ENCODE measurements at places on chromosomes 11 and 22.
A peak's percentile ranks its signal among the peaks of the same experiment; 100 is the strongest.

- DNase-seq = no peak
Observed at GRCh38 chr11:82765466-82766034, 31.9 kb upstream of the FAM181B start.

DNA sequence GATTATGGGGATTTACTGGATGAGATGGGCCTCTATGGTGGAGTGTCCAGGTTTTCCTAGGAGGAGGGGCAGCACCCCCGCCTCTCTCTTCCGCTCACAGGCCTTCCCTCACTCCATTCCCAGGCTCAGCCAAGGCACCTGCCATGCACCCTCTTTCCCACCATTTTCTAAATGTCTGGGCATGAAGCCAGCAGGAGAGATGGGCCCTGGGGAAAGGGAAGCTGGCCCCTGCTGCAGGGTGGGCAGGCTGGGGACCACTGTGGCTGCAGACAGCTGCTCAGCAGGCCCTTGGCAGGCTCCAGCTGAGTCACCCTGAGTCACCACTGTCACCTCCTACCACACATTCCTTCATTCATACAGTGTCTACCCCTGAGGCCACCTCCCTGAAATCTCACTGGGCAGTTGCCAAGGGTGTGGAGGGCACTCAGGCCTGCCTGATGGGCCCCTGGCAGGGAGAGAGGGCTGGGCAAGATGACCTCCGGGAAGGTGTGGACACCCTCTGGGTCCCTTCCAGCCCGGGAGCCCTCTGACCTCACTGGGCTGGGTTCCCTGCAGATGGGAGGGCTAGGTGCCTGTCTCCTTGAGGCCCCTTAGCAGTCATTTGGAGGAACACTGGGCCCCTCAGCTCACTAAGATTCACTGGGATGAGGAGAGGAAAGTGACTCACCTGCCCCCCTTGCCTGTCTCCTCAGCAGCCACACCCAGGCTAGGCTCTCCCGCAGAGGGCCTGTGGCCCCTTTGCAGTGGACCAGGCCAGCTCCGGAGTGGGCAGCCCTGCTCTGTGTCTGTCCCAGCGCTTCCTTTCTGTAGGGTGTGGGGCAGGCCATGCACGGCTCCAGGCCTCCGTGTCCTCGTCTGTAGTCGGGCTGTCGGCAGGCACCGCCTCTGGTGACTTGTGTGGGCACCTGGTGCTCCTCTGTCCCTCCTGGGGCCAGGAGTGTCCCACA is 7.8 kb downstream of the MYEOV start:
- DNase-seq = no peak

- DNase-seq = no peak
Observed at GRCh38 chr11:73344191-73344607, 32.0 kb upstream of the RELT start.

GRCh38 chr22:36384766-36385481 is 2.8 kb downstream of the MYH9 start:
- no peak for DNase-seq

DNA sequence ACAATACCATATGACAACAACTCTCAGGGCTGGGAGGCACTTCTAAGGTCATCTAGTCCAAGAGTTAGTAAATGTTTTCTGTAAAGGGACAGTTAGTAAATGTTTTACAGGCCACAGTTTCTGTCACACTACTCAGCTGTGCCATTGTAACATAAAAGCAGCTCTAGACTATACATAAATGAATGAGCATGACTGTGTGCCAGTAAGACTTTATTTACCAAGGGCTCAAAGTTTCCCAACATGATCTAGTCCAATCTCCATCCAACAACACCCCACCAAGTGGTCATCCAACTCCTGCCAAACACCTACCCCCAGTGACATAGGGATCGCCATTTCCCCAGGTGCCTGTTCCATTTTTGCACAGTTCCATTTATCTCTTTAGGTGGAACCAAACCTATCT is 12.1 kb downstream of the SERGEF start:
- DNase-seq = no peak

GRCh38 chr11:18615628-18616392 is 16.2 kb downstream of the MISFA start:
- DNase-seq = no peak

GRCh38 chr11:81432333-81432732 is 1301.3 kb downstream of the FAM181B start:
- DNase-seq = no peak

DNA sequence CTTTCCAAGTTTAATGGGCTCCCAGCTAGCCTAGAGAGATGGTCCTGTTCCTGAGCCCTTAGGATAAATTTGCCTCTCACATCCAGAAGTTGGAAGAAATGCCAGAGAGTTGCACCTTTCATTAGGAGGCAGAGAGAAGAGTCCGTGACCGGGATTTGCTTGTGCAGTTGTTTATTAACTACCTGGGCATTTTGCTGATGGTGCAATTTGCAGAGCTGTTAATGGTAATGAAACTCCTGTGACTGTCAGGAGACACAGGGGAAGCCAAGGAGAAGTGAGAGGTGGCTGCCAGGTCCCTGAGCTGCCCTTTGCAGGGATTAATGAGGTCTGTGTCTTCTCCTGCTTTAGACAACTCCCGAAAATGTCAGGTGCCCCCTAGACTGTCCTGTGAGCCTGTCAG is 69.1 kb upstream of the B3GAT1 start:
- no peak for DNase-seq

DNA sequence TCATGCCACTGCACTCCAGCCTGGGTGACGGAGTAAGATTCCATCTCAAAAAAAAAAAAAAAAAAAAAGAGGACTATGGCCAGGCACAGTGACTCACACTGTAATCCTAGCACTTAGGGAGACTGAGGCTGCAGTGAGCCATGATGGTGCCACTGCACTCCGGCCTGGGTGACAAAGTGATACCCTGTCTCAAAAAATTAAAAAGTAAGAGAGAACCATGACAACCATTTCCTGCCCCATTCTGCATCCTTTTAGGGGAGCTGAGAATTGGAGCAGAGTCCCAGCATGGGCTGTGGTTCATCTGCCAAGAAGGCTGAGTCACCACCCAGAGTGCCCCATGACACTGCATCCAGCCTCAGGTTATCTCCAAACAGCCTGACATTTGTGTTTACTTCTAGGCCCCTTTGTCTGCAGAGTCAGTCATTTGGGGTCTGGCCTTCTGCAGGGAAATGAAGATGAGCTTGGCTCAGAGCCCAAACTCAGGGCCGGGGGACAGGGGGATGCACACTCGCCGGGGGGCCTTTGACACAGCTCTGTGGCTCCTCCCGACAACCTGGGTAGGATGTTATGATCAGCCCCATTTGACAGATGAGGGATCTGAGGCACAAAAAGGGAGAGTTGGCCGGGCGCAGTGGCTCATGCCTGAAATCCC is 4.7 kb downstream of the CSDC2 start:
- peak; percentile 39 for DNase-seq

DNA sequence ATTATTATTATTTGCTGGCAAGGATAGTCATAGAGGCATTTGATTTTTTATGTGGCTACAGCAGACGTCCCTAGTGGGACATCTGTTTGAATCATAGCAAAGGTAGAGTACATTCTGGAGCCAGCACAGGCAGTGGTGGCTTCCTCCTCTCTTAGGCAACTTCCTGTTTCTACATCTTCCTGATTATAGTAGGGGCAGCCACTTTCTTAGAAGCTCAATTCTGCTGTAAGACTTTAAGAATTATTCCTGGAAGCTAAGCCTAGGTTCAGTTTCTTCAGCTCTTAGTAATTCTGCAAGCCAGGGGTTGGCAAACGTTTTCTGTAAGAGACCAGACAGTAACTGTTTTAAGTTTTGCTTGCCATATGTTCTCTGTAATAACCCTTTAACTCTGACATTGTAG is 129.3 kb upstream of the TENM4 start:
- DNase-seq = no peak

DNA sequence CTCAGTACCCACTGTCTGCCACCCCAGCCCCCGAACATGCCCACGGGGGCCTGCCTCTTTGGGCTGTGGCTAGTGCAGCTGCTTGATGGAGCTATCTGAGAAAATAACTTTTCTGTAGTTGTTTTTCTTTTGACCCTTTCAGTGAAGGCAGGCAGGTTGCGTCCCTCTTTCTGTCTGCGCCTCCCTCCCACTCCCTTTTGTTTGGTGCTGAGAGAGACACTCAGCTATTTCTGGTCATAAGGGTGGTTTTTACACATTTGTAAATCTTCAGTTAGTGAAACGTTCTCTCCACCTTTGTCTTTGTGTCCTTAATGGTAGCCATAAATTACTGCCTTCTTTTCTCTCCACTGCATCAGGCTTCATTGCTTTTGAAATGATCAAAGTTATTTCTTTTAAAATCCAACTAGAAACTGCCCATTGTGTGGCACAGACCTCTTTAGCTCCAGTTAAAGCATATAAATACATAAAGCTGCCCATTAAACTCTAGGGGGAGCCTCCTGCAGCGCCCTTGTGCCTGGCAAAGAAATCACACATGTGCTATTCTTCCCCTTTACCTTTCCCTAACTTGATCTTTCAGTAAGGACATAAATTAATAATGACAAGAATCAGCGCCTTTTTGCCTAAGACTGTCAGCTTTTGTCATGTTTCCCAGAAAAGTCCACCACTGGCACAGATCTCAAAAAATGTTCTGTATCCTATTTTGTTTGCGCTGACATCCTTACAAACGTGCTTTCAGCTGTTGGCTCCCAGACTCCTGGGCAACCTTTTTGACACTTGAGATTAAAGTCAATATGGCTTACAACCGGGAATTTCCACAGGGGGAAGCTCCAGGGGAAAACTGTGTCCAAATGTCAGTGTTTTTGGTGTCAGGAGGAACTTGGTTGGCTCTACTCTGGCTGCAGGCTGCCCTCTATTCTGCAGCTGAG is 1.7 kb upstream of the SCUBE2 start:
- DNase-seq = no peak

DNA sequence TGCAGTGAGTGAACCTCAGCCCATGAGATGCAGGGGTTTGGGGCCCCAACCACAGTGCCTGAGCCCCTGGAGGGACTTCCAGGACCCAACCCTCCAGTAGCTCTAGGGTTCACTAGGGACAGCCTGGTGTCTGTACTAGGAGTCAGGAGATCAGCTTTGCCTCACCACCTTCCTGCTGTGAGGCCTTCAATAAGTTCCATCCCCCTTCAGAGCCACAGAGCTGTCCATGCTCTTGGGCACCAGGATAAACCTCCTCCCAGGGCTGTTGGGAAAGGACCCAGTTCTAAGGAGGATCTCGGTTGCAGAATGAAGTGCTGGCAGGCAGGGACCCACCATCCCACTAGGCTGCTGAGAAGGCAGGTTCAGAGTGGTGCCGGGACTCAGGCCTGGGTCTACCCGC is 9.7 kb downstream of the ARHGEF17 start:
- DNase-seq = no peak

- DNase-seq = peak; percentile 65
Observed at GRCh38 chr11:69101115-69101791, 52.5 kb downstream of the TPCN2 start.

GRCh38 chr11:112513417-112513816 is 252.8 kb upstream of the PLET1 start:
- no peak for DNase-seq

DNA sequence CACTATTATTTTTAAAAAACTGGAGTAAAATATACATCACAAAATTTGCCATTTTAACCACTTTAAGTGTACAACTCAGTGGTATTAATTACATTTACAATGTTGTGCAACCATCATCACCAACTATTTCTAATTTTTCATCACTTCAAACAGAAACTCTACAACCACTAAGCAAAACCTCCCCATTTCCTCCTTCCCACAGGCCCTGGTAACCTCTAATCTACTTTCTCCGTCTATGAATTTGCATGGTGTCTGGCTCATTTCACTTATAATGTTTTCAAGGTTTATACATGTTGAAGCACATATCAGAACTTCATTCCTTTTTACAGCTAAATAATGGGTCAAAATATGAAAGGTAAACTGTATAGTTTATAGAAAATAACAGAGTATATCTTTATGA is 24.4 kb downstream of the DDI1 start:
- DNase-seq = no peak

- DNase-seq = no peak
Observed at GRCh38 chr11:20980736-20981135, 311.4 kb downstream of the NELL1 start.

- DNase-seq = peak; percentile 81
Observed at GRCh38 chr11:130771708-130772107, 144.6 kb downstream of the SNX19 start.

- no peak for DNase-seq
Observed at GRCh38 chr11:40100162-40100553, 1359.3 kb downstream of the LRRC4C start.

DNA sequence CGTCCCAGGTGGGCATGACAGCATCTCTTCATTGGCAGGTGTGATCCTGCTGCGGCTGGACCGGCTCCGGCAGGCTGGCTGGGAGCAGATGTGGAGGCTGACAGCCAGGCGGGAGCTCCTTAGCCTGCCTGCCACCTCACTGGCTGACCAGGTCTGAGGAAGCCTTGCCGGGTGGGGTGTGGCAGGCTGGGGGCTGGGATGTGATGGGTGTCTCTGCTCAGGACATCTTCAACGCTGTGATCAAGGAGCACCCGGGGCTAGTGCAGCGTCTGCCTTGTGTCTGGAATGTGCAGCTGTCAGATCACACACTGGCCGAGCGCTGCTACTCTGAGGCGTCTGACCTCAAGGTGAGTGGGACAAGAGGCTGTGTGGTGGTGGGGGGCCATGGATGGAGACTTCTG is 3.5 kb downstream of the LARGE2 start:
- DNase-seq = no peak

GRCh38 chr11:110349138-110349996 is 53.0 kb upstream of the RDX start:
- no peak for DNase-seq

DNA sequence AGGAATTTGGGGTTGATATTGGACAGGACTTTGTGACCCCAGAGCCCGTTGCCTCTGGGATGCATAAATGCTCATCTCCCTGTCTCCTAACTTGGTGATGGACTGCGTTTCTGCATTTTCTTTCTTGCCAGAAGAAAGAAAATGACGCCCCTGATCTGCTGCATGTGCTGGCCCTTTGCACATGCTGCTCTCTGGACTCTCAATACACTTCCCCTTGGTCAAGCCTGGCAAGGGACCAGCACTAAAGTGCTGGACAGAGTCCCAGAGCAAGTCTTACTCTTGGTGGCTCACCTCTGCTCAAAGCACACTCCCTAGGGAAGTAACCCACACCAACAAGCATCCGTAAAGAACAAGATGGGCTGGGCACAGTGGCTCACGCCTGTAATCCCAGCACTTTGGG is 40.7 kb downstream of the MYH9 start:
- no peak for DNase-seq

- no peak for DNase-seq
Observed at GRCh38 chr11:119937412-119937811, 200.5 kb downstream of the TRIM29 start.

- DNase-seq = no peak
Observed at GRCh38 chr22:20028855-20029549, 8.1 kb downstream of the TANGO2 start.

- no peak for DNase-seq
Observed at GRCh38 chr11:12569499-12570425, 104.5 kb upstream of the TEAD1 start.

DNA sequence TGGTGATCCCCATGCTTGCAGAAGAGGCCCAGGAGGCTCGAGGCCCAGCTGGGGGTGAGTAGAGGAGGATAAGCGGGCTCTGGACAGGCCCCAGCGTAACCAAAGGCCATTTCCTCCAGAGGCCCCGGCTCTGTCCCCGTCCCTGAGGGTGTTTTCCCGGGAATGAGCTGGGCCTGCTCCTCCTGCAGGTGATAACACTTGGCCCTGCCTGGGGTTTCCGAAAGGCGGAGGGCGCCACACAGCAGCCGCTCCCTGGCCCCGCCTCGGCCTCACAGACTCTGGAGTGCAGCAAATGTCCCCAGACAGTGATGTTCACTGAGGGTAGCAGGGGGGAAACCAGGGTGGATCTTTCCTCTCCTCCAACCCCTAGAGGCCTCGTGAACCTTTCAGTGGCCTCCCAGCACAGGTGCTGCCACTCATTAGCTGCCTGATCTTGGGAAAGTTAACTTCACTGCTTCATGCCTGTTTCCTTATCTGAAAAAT is 10.5 kb upstream of the MGAT3 start:
- DNase-seq = no peak

- DNase-seq = no peak
Observed at GRCh38 chr11:60939855-60940254, 12.1 kb downstream of the SLC15A3 start.
